ENCODE measurements at places on chromosomes 3 and 15. TPM values are rescaled to one million over a fixed set of nuclear protein-coding genes. Genes with fewer than 3 reads are reported as not detected.

- DNase-seq = peak; percentile 47
These were observed 7.3 kb upstream of the CD96 start for GRCh38 chr3:111534701-111535100.

- DNase-seq = no peak
These were observed 56.5 kb downstream of the ATP13A4 start for GRCh38 chr3:193498215-193498614.

Gene ADGRG7
- total RNA-seq = not detected

DNA sequence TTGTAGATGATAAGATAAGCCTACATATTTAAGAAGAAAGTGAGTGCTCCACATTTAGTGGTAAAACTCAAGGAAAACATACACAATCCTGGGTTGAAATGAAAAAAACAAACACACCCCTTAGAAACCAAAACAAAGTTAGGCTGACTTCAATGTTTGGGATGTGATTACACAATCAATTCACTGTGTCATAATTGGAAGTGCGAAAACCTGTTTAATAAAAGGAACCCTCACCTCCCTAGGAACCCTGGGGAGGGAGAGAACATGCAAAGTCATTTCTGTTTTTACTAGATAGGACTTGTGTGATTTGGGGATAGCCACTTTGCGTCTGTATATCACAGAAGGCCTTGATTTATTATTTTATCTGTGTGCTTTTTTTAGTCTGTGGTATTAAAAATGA is 275.0 kb downstream of the NFKBIZ start:
- peak; percentile 83 for DNase-seq

DNA sequence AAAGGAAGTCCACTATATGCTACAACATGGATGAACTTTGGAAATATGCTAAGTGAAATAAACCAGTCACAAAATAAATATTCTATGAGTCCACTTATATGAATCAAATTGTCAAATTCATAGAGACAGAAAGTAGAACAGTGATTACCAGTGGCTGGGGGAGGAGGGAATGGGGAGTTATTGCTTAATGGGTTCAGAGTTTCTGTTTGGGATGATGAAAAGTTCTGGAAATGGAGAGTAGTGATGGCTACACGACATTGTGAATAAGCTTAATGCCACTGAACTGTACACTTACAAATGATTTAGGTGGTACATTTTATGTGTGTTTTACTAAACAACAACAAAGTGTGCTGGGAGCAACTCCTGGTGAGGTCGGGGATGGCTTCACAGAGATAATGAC is 38.1 kb downstream of the HOMER2 start:
- no peak for DNase-seq

GRCh38 chr15:52424856-52425431 is 103.7 kb downstream of the MYO5A start:
- no peak for DNase-seq

Gene GPR171
- not detected for total RNA-seq

Gene LRRC57
- total RNA-seq = 24.7 TPM

Gene DUOXA1
- 1.3 TPM for total RNA-seq

Gene HIGD2B
- not detected for total RNA-seq

- peak; percentile 73 for DNase-seq
These were observed 87.8 kb downstream of the NCEH1 start for GRCh38 chr3:172622916-172623700.

Gene GOLGA8S
- total RNA-seq = 0.16 TPM

DNA sequence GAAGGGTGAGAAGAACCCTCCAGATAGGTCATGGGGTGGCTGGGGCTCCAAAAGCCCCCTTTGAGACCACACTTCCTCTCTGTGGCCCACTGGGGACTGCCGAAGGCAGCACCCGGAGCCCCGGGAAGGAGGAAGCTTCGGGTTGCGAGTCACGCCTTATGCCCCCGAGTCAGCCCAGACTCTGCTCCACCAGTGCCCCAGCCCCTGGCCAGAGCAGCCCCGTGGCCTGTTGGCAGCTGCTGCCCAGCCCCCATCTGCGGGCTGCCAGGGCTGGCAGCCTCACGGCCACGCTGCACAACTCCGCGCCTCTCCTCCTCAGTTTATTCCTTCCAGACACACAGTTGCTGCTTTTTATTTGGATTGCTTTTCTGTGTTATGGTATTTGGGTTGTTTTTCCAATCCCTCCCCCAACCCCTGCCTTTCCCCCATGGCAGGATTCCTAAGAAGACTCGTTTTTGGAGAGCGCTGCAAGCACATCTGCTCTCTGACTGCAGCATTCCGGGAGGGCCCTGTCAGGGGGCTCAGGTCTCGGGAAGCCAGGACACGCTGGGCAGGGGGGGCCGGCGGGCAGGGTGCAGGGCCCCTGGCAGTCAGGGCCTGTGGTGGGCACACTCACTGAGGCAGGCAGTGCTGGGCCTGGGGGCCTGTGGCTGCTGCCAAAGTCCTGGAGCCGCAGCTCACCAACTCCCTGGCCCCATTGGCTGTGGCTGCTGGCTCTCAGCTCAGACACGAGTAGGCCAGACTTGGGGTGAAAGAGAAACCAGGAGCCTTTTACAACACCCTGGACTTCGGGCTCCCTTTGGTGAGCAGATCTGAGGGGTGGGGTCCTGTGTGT is 20.2 kb downstream of the MAGEF1 start:
- no peak for DNase-seq

GRCh38 chr15:90004671-90005070 is 3.5 kb downstream of the ZNF710 start:
- DNase-seq = peak; percentile 94

GRCh38 chr3:179063945-179064560 is 7.6 kb downstream of the ZMAT3 start:
- peak; percentile 82 for DNase-seq

DNA sequence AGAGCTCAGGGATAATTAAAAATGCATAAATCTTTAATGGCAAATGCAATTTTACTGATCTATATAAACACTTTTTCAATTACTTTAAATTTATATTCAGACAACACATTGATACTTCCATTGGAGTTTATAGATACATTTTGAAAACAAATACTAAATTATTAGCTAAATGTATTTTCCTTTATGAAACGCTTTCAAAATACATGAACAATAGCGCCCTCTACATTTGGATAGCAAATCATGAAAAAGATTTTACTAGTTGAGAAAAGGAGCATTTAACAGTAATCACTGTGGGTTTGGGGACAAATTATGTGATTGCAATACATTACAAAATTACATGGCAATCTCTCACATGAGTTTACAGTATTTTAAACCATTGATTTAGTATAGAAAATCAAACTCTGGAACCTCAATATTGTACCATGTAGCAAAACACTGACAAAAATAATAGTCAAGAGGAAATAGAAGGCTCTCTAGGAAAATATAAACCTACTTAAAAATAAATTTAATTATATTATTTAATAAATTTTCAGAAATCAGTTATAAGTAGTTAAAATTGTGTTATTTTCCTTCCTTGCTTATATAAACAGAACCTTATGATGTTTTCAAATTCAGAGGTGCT is 207.9 kb downstream of the ZIC1 start:
- peak; percentile 37 for DNase-seq

- no peak for DNase-seq
These were observed 25.2 kb upstream of the DOCK3 start for GRCh38 chr3:50649451-50649931.

DNA sequence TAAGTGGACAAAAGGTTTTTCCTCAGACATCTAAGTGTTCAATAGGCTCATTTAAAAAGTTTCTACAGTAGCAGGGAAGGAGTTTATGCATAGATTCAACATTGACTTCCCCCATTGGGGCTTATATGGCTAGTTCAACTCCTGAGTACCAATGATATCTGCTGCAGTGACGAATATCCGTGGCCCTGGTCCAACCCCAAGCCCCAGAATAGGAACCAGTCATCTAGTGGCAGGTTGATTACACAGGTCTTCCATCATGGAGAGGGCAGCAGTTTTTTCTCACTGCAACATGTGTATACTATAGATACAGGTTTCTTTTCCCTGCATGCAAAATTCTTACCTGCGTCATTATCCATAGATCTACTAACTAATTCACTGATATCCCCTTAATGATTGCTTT is 45.8 kb upstream of the KPNA4 start:
- DNase-seq = no peak

DNA sequence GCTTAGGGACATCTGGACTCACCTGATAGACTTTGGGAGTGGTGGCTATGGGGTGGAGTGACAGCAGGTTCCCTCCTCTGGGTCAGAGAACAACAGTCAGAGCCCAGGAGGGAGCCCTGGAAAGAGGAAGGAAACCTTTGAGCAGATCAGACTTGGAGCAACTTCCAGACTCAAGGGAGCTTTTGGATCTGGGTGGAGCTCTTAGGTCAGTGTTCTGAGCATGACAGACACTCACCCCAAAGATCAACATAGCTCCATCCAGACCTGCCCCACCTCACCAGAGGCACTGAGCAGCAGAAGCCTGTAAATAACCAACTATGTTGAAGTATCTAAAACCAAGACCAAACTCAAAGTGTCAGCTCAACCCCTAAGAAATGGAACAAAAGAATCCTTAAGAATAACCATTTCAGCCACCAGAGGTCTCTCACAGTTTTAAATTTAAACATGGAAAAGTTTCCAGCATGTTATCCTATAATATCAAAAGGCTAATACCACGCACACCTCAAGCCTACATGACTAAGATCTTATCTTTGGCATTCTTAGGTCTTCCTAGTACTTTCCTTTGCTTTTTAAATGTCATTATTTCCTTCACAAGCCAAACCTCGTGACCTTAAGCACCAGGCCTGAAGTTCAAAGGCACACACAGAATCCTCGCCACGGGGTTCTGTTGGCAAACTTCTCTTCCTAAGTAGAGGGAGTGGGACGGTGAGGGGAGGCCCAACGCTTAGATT is 56.4 kb downstream of the UMPS start:
- peak; percentile 41 for DNase-seq

Gene CXCR6
- not detected for total RNA-seq

Gene CTXN2
- total RNA-seq = not detected

Gene KLF15
- total RNA-seq = 5.3 TPM

Gene PTPRG
- total RNA-seq = 54.5 TPM

Gene CIAO2A
- total RNA-seq = 38.7 TPM

- no peak for DNase-seq
These were observed 323.4 kb upstream of the PLSCR5 start for GRCh38 chr3:146928421-146929059.

DNA sequence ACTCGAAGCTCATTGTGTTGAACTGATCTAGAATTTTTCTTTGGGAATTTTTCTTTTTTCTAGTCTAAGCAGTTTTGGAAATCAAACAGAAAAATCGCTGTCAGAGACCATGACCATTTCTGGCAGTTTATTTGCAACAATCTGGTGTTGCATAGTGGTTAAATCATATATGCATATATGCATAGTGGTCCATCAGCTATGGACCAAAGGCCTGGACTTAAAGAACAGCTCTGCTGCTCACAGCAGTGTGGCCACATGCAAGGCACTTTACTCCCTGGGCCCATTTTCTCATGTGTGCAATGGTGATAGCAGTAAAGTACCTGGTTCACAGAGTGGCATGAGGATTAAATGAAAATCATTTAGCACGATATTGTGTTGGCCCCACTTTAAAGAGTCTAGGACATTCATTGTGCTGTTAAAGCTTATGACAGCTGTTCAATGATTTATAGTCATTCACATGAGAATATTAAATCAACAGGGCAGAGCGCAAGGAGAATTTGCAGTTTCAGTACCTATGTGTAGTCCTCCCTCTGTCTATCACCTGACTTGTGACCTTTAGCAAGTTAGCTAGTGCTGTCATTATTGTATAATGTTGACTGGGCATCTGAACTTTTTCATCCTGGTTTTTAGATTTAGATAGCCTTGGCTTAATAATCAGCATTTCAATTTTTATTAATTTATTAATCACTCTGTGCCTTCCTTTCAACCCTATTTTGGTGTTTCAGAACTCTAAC is 46.4 kb downstream of the BLM start:
- DNase-seq = no peak

Gene TEX55
- not detected for total RNA-seq

Gene ZNF80
- total RNA-seq = not detected

GRCh38 chr3:46368569-46368968 is 2.2 kb upstream of the CCR5 start:
- DNase-seq = peak; percentile 57

Gene IMPG2
- 0.26 TPM for total RNA-seq

DNA sequence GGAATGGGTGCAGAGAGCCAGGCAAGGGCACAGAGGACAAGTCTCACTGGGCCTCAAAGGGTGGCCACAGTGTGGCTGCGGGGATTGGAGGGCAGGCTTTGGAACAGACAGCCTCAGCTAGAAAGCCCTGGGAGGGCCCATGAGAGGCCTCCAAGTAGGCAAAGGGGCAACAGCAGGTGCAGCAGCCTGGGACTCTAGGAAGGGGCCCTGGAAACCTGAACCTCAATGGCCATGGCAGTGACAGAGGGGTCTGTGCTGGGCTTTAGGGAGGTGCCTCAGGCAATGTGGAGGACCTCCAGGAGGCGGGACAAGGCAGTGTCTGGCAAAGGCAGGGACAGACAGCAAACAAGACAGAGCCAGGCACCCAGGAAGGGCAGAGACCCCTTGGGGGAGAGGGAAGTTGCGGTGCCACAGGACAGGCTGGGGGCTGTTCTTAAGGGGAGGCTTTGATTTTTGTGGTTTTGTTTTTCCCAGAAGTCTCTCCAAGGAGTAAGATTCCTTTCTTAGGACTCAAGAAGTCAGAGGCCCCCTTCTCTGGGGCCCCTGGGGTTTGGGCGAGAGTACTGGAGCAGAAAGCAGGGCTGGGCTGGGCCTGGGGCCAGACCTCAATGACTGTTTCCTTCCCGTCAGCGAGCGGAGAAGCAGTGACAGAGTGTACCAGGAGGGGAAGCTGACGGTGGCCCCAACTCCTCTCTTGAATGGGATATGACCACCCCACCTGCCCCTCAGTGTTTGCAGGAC is 9.7 kb downstream of the STOML1 start:
- peak; percentile 95 for DNase-seq

GRCh38 chr15:57973534-57973933 is 92.0 kb downstream of the ALDH1A2 start:
- DNase-seq = no peak

DNA sequence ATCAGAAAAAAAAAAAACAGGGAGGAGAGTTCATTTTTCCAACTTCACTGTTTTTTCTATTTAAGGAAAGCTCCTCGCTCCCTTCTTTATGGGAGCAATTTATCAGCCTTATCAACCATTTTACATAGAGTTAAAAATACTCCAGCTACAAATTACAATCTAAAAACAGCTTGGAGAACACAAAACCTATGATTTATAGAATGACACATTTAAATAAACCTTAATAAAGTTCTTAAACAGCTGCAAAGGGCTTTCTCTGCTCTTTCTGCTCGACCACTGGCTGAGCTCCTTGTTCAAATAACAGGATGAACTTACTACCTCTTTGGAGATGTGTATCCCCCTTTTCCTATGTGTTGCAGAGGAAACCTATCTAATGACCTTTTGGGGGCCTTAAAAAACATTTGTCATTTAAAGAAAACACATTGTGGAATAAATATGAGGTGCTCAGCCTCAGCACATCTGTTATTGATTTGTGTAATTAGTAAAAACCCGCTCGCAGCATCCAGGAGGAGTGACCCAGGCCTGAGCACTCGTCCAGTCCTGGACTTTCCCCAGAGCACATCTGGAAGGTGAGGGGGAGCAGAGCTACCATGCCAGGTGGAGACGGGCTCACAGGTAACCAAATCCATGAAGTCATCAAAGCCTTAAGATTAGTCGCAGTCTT is 231.2 kb downstream of the ATP8B4 start:
- DNase-seq = no peak

GRCh38 chr3:121916189-121916588 is 22.0 kb downstream of the SLC15A2 start:
- no peak for DNase-seq

- DNase-seq = no peak
These were observed 35.5 kb downstream of the MDFIC2 start for GRCh38 chr3:70276901-70277300.

- no peak for DNase-seq
These were observed 20.6 kb downstream of the RNF111 start for GRCh38 chr15:59008086-59008485.

All from MCF 10A (cell line).